Inflammatory macrophage treated with lipopolysaccharide for 1 hour (primary cell): ENCODE measurements at places on chromosomes 4 and X.

DNA sequence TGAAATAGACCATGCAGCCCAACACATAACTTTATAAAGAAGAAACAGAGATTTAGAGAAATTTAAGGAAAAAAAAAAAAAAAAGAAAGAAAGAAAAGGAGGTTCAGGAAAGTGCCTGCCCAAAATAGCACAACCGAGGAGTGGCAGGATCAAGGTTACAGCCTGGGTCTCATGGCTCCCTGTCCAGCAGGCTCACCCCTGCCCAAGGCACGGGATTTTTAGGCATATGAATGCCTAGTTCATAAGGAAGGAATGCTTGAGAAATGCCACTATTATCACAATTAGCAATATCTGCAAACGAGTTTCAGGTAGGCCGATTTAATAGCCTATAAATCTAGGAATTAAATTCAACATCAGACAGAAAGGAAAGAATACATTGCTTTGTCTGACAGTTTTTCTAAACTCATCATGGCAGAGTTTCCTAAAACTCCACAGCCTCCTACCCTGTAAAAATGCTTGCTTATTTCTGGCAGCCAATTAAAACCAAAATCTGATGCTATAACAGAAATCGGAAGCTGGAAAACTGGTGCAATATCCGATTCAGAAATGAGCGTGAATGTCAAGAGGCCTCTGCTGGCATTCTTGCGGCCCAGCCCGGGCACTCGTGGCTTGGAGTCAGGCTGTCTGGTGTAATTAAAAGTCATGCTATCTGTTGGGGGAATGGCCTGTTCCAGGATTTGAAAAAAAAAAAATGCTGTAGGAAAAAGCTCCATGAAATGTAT is 63.5 kb downstream of the GEMIN8 start:
- no peak for DNase-seq

DNA sequence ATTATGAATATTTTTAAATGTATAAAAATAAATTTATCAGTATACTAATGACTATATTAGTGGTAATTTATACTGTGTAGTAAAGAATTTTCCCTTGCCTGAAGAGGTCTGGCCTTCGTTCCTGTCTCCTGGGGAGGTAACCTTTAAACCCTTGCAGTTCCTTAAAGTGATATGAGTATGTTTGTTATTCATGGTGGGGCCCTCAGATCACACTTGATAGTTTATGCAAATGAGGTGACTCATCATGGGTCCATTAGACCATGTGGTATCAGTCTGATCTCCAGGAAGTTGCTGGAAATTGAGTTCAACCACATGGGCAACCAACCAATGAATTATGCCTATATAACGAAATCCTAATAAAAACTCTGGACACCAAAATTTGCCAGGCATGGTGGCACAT is 904.1 kb downstream of the RPA4 start:
- no peak for DNase-seq

DNA sequence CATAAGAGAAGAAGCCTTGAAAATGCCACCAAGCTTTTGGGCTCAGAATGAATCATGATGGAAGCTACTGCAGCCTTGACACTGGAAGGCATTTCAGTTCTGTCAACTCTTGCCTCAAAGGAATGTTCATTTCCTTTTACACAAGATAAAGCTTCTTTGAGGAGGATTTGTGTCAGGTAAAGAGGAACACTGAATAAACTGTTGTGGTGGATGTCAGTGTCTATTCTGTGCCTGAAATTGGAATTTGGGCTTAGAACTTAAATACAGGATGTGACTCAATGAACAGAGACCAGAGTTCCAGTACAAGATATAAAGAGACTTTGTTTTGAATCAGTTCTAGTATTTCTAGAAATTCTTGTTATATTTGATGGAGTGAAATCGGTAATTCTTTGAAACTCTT is 313.2 kb downstream of the PACRGL start:
- DNase-seq = no peak

- DNase-seq = no peak
Observed at GRCh38 chr4:106343865-106344646, 24.5 kb downstream of the GIMD1 start.

- no peak for DNase-seq
Observed at GRCh38 chrX:73987166-73987565, 316.8 kb upstream of the ZCCHC13 start.

GRCh38 chr4:88212253-88212561 is 53.8 kb upstream of the ABCG2 start:
- DNase-seq = no peak

- no peak for DNase-seq
Observed at GRCh38 chr4:115126491-115126890, 13.1 kb upstream of the NDST4 start.

DNA sequence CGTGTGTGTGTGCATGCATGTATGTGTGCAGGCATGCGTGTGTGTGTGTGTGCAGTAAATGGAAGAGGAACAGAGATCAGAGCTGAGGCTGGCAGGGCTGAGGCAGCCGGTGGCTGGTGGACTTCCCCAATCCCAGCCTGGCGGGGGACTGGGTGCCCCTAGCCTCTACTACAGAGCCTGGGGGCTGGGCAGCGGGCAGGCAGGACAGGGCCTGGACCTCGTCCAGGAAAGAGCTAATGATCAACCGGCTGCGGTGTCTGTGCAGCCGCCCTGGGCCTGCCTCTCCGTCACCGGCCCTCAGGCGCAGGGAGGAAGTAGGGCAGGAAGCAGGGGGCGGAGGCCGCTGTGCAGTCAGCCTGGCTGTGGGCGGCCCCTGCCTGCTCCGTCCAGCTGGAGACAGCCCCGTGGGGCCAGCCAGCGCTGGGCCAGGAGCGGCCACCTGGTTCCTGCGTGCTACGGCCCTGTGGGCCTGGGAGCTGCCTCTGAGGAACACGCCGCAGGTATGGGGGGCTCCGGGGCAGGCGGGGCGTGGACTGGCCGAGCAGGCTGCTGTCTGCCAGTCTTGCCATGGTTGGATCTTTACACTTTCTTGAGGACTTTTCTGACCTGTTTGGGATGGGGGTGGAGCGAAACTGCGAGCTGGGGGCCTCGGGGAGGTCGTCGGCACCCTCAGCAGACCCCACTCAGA is at the start of gene SH3TC1:
Gene SH3TC1 (plus strand): TSS at position 385 of the 688 bp plus-strand sequence. CDS start 5,905 bp downstream, outside the sequence.
- peak; percentile 91 for DNase-seq

GRCh38 chr4:138308356-138308755 is 66.2 kb upstream of the SLC7A11 start:
- DNase-seq = no peak

GRCh38 chrX:19245711-19246269 is 97.9 kb upstream of the PDHA1 start:
- DNase-seq = no peak

DNA sequence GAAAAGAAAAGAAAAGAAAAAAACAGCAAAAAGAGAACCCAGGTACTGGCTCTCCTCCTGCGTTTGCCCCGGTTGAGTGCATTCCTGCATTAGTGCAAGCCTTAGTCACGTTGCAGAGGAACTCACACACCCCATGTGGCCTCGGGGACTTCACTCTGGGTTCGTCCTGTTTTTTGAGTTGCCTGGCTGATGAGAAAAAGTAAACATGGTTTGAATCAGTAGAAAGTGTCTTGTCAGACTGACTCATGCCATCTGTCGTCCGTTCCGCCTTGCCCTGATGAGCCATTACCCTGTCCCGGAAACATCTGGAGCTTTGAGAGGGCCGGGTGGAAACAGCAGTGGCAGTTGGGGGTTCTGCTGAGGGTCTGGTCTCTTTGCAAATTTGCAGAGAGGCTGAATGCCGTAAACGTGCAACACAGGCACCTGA is 16.3 kb downstream of the CD99 start:
- DNase-seq = peak; percentile 81

DNA sequence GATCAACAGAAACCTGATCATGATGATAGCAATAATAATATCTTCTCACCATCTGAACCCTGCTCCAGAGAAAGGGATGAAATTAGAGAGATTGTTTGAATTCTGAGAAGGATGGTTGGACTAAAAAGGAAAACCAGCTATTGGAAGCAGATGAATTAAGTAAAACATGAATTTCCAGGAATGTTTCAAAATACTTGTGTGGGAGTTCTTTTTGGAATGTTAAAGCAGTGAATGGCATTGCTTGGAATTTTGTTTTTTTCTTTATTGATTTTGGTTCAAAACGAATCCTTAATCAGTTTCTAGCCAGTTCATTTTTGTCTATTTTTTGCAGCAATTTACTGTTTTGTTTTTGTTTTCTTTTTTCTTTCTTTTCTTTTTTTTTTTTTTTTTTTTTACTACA is 150.3 kb downstream of the NHS start:
- DNase-seq = no peak

DNA sequence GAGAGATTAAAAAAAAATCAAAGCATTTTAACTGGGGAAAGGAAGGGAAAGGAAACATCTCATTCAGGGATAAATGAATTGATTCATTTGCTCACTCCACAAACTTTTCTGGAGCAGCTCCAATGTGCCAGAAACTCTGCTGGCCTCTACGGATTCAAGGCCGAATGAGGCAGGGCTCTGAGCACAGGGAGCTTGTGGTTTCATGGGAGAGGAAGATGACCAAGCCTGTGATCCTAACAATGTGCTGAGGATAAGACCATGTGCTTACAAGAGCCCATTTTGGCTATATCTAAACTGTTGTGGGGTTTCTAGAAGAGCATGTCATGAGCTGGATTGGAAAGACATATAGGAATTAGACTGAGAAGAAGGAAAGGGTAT is 137.5 kb downstream of the ZNF674 start:
- no peak for DNase-seq

GRCh38 chr4:183348706-183349659 is 26.8 kb upstream of the CLDN24 start:
- peak; percentile 66 for DNase-seq

- DNase-seq = no peak
Observed at GRCh38 chrX:96692890-96693289, 8.2 kb downstream of the DIAPH2 start.

- DNase-seq = no peak
Observed at GRCh38 chrX:103730796-103731493, 20.2 kb downstream of the TMEM31 start.

GRCh38 chr4:19005211-19005610 is 983.7 kb upstream of the LCORL start:
- DNase-seq = no peak

DNA sequence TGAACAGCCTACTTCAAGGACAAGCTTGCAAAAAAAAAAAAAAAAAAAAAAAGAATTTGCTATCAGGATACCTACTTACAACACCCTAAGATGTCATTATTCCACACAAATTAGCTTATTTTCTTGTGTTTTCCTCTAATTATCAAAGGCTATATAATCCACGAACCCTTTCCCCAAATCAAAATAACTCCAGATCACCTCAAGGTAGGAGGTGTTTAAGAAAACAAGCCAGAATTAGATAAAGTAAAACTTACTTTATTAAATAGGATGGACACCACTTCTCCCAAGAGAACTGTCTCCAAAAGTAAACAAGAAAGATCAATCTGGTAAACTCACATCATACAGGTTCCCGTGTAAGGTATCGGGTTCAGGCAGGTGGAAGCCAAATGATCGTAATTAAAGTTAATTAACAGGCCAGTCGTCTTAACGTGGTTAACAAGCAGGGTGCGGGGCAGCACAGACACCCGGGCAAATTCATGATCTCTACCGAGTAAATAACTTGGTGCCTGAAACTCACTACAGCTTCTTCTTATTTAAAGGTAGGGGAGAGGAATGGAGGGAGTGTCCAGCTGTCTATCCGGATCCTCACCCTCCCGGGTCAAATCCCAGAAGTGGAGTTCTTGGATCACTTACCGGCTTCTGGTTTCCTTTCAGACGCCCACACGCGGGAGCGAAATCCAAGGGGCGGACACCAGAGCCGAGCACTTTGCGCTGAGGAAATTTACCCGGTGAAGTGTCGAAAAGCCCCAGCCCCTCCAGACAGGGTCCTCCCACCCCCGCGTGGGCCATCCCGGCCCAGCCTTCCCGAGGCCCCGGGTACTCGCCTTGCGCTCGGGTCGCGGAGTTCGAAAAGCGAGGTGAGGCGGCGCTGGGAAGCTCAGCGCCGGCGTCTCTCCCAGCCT is 708 bp downstream of the ARAP2 start:
- peak; percentile 93 for DNase-seq

GRCh38 chr4:104750008-104750407 is 255.3 kb upstream of the CXXC4 start:
- DNase-seq = no peak

DNA sequence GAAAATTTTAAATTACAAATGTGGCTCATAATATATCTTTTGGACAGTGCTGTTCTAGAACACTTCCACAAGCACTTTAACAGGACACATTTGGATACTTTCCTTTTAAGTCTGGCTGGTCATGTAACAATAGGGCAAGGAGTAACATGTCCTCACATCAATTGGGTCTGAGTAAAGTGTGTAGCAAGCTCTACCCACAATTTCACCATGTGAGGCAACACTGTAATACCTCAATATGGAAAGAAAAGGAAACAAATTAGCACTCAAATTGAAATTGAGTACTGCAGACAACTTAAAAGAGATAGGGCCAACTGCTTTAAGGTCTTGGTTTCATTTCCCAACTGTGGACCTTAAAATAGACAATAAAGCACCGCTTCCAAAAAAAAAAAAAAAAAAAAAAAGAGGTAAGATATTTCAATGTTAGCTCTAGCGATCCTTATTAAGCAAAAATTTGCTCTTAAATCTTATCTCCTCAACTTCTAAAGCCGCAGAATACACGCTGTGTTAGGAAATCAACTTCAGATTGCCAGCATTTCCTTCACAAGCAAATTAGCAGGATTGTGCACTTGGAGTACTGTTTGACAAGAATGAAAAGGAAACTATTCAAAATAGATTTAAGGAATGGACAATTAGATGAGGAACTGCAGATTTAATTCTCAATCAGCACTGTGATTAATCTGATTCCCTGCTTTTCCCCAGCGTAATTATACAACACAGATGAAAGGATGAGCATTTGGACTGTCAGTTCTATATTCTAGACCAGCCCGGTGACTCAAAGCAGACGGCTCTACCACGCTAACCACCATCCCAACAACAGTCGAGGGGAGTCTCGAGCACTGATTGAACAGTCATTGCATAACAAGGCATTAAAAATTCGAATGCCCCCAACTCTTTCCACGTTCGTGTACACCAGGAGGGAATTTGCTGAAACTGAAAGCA is 1.6 kb downstream of the CASK start:
- DNase-seq = peak; percentile 72

DNA sequence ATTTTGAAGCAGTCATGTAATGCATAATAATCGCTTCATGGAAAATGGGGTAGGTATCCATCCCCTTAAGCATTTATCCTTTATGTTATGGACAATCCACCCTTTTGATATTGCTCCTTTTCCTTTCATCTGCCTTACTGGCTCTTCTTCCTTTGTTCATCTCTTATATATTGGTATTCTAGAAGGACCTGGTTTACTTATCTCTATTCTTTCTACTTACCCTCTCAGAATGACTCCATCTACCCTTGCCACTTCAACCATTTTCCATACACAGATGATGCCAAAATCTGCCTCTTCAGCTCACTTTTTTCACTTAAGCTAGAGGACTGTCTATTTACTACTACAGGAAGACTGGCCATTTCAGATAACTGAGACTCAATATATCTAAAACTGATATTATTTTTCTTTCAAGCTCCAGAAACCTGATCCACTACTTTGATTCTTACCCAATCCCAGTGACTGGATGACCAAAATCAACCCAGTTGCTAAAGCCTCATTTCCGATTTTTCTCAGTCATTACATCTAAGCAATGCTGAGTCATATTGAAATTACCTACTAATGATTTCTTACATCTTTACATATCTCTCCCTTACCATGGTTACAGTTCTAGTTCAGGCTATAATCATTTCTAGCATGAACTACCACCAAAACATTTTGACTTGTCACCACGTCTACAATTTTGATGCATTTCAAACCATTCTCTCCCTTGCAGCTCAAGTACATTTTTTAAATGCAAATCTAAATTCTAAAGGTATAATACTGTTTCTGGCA is 93.7 kb downstream of the FAAH2 start:
- no peak for DNase-seq

- DNase-seq = no peak
Observed at GRCh38 chrX:17369309-17369708, 5.7 kb upstream of the NHS start.
